ENCODE measurements at places on chromosomes 5 and 9.

DNA sequence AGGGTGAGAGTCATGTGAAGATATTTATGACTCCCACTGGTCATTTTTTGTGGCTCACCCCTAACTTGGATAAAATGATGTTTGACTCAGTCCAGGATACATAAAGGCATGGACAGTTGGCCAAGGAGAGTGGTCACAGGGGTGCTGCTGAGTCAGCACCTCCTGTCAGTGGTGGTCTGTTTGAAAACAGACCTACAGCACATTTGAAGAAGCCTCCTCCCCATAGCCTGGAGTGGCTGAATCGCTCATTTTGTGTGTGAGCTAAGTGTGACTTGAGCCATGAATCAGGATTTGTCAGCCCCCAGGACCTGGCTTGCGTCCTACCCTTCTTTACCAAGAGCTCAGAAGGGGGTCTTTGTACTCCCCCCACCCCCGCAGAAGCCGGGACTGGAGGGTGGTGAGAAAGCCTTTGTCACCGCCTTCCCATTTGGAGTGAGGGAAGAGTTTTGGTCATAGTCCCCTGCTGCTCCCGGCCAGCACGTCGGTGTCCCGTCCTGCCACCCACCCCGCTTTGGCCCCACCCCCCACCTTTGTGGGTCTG is 35.6 kb downstream of the TRIO start:
- no peak for DNase-seq

GRCh38 chr9:115992834-115993233 is 160.8 kb upstream of the PAPPA start:
- no peak for DNase-seq

- no peak for DNase-seq
Measured at GRCh38 chr9:125648294-125648693, 58.7 kb downstream of the MAPKAP1 start.

DNA sequence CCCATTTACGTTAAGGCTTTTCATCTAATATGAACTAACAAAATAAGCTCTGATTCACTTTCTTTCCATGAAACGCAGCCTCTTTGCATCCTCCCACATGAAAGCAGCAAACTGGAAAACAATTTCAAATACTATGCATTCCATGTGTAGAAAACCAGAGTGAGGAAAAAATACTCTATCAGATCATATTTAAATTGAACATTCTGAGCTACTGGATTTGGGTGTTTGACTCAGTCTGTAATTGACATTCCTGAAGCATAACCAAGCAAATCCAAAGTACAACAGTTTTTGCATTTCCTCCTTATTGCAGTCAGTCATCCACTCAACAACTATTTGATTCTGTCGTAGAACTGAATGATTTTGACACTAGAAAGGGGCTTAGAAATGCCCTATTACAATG is 399.1 kb upstream of the NMUR2 start:
- DNase-seq = no peak

DNA sequence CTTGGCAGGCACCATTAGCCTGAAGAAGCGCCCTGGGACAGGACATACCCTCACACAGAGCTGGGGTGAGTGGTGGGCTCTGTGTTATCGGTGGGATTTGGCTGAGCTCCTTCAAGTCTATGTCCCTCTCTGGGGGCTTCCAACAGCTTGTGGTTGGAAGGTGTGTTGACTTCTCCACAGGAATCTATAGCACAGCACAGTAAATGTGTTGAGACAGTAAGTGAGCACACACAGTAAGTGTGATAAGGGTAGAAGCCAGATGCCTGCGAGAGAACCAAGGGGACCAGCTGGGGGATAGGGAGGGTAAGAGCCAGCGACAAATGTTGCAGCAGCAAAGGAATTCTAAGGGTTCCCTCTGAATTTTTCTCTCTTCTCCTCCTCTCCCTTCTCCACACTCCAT is 448.0 kb downstream of the KDM4C start:
- DNase-seq = no peak

DNA sequence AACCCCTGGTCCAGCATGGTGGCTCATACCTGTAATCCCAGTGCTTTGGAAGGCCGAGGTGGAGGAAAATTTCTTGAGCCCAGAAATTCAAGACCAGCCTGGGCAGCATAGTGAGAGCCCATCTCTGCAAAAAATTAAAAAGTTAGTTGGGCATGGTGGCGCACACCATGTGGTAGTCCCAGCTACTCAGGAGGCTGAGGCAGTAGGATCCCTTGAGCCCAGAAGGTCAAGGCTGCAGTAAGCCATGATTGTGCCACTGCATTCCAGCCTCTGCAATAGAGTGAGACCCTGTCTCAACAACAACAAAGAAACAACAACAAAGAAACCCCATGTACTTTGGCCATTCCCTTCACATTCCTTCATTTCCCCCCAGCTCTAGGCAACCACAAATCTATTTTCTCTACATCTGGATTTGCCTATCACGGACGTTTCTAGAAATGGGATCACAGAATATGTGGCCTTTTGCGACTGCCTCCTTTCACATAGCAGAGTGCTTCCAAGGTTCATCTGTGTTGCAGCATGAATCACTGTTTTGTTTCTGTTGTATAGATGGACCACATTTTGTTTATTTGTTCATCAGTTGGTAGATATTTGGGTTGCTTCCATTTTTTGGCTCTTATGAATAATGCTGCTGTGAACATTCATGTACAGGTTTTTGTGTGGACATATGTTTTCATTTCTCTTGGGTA is 17.9 kb downstream of the MIGA2 start:
- no peak for DNase-seq

DNA sequence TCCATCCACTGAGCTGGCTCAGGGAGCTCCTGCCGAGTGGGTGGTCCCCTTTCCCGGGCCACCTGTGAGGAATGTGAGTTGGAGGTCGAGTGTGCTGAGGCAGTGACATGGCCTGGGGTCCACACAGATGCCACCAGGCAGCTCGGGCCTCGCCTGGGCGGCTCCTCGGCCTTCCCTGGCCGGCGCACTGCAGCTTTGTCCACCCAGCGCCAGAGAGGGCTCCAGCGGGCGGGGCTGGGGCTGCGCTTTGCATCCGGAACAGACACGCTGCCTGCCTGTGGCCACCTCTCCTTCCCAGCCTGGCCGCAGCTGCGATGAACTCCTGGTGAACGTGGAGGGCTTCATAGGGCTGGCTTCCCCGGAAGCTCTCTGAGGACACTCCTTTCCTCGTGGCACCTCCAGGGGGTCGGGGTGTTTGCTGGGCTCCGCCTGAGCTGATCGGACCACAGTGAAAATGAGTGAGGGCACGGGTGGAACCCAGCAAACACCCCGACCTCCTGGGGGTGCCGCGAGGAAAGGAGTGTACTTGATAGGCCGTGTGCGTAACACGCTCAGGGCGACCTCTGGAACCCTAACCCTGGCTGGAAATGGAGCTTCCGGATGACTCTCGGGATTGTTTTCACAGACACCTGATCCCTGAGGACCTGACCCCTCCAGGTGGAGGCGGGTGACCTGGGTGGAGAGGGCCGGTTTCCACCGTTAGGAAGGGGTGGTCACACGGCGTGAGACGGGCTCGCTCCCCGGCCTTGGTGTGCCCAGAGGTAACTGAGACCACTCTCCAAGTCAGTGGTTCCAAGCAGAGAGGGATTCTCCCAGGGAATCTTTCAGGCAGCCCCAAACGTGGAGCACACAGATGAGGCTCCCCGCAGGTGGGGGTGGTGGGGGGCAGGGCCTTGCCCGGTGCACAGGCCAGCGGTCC is 31.8 kb upstream of the RXRA start:
- DNase-seq = no peak

Measured in HAP-1 (cell line).